Endothelial cell of umbilical vein (primary cell): ENCODE measurements at places on chromosomes 3 and 15.
A peak's percentile ranks its signal among the peaks of the same experiment; 100 is the strongest.

GRCh38 chr3:130851277-130851676 lies 42.6 kb upstream of the ATP2C1 start:
- no peak for DNase-seq

GRCh38 chr3:38119248-38119544 lies 17.7 kb downstream of the ACAA1 start:
- DNase-seq, result no peak

- DNase-seq, result peak; percentile 69
Observed at GRCh38 chr3:32392536-32393302, 1.1 kb downstream of the CMTM7 start.

GRCh38 chr3:8538913-8539312 lies 37.3 kb downstream of the LMCD1 start:
- DNase-seq, result no peak

GRCh38 chr15:55619783-55620182 lies 31.6 kb upstream of the PYGO1 start:
- no peak for DNase-seq
